ENCODE measurements at places on chromosomes 7 and 10.

DNA sequence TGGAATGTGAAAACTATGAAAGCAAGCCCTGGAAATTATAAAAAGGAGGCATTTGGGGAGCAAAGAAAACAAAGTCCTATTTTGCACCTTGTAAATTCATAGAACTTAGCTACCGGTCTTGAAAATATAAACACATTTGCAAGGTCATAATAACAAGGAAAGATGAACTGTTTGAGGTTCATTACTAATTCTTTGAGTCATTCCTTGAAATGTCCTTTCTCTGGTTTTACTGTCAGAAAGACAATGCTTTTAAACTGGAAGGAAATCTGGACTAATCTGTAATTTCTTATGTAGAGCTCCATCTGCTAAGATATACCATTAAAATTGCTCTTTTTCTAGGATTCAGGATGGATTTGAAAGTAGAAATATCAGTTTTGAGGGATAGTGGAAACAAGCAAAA is 1.4 kb downstream of the ERLIN1 start:
- no peak for DNase-seq

DNA sequence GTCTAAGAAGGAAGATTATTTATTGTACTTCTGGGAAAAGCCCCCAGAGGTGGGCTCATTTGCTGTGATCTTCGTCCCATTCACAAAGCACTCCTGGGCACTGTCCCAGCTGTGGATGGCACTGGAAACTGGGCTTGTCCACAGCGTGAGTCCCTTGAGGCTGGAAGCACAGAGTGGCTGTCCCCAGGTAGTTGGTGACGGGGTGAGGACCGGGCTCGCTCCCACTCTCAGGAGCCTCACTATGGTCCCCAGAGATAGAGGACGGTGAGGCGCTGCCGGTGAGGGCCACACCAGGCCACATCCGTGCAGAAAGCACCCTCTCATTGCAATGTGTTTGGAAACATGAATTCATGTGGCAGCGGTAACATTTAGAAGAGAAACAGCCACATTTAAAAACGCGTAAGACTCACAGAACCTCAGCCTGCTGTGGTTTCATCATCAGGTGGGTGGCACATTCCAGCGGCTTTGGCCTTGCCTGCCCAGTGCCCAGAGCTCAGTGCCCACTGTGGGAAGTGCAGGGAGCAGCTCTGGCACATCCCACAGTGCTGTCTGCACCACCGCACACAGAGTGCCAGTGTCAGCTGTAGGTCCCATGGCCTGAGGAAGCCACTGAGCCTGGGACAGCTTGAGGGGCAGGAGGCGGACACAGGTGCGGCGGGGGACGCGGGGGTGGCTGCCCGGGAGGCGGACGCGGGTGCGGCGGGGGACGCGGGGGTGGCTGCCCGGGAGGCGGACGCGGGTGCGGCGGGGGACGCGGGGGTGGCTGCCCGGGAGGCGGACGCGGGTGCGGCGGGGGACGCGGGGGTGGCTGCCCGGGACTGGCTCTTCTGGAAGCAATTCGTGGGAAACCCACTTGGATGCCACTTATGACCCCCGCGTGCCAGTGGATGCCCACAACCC is 449.8 kb downstream of the DNAJB6 start:
- no peak for DNase-seq

- DNase-seq: no peak
Measured at GRCh38 chr7:8177109-8177933, 84.6 kb downstream of the ICA1 start.

- no peak for DNase-seq
Measured at GRCh38 chr7:50282813-50283605, 21.5 kb upstream of the IKZF1 start.

GRCh38 chr10:28842321-28842720 is 165.0 kb downstream of the BAMBI start:
- DNase-seq: no peak

DNA sequence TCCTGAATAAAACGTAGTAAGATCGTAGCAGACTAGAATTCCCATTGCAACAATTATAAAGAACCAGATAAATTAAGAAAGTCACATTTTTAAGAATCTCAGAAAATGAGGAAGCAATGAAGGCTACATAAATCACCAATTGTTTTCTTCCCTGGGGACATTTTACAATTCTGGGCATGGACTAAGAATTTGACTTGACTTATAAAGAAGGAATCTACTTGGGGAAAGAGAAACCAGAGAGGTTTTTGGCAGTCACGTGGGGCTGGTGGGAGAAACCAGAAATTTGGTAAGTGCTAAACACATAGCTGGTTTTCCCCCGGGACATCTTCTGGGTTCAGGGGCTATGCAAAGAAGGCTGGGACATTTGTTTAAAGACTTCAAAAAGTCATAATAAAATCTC is 109.8 kb upstream of the IL6 start:
- no peak for DNase-seq

DNA sequence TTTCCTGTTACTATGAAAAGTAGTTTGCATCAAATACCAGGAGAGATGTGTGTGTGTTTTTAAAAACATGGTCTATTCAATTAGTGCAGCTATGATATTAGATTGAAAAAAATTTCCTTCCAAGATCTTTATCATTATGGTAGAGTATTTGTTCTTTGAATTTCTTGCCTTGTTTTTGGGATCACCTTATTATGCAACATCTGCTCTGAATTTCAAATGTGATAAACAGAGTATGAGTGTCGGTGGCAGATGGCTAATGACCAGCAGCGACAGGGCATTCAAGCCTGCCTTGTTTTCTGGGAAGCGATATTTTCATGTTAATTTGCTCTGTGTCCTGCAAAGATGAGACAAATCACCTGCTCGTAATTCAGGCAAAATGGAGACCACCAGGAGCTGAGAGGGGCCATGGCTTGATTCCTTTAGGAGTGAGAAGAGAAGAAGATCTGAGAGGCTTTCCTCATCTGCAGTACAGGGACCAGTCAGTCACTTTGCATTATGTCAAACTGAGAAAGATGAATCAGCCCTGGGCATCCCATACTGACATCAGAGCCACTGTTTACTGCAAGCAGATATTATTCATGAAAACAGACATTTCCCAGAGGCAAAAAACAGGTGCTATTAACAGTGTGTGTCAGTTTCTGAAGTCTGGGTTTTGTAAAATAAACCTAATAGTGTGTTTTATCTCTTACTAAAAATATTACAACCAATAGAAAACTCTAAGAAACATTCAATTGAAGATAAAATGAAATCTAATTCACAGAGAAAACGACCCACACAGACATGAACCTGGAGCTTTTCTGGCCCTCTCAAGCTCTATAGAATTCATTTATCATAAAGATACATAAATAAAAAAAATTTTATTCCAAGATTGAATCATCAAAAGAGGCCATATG is 67.6 kb downstream of the CDK6 start:
- no peak for DNase-seq

GRCh38 chr10:72875250-72876055 is 18.1 kb upstream of the OIT3 start:
- no peak for DNase-seq

All from HuH-7.5 (cell line).